ENCODE measurements at places on chromosomes 12 and 14.

- DNase-seq, result no peak
These were observed 236.1 kb upstream of the DDHD1 start for GRCh38 chr14:53389202-53389601.

GRCh38 chr12:95976416-95976832 is 19.7 kb downstream of the HAL start:
- DNase-seq, result no peak

GRCh38 chr14:88452231-88452630 is 66.8 kb downstream of the SPATA7 start:
- DNase-seq, result no peak

- no peak for DNase-seq
These were observed 138.7 kb downstream of the RIMBP2 start for GRCh38 chr12:130577351-130577750.

- DNase-seq, result no peak
These were observed 48.7 kb downstream of the SETD3 start for GRCh38 chr14:99431986-99432385.

GRCh38 chr12:76310110-76310509 is 38.1 kb downstream of the BBS10 start:
- no peak for DNase-seq

- no peak for DNase-seq
These were observed 1.7 kb upstream of the CCND2 start for GRCh38 chr12:4271717-4272423.

- DNase-seq, result no peak
These were observed 20.6 kb downstream of the GNG2 start for GRCh38 chr14:51880835-51881580.

- no peak for DNase-seq
These were observed 256.8 kb downstream of the PCNX1 start for GRCh38 chr14:71163842-71164629.

DNA sequence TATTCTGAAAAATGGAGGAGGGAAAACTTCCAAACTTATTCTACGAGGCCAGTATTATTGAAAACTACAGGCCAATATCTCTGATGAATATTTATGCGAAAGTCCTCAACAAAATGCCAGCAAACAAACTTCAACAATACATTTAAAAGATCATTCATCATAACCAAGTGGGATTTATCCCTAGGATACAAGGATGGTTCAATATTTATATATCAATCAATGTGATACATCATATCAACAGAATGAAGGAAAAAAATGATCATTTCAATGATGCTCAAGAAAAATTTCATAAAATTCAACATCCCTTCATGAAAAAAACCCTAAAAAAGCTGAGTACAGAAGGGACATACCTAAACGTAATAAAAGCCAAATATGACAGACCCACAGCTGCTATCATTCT is 45.9 kb upstream of the LMNTD1 start:
- DNase-seq, result no peak

DNA sequence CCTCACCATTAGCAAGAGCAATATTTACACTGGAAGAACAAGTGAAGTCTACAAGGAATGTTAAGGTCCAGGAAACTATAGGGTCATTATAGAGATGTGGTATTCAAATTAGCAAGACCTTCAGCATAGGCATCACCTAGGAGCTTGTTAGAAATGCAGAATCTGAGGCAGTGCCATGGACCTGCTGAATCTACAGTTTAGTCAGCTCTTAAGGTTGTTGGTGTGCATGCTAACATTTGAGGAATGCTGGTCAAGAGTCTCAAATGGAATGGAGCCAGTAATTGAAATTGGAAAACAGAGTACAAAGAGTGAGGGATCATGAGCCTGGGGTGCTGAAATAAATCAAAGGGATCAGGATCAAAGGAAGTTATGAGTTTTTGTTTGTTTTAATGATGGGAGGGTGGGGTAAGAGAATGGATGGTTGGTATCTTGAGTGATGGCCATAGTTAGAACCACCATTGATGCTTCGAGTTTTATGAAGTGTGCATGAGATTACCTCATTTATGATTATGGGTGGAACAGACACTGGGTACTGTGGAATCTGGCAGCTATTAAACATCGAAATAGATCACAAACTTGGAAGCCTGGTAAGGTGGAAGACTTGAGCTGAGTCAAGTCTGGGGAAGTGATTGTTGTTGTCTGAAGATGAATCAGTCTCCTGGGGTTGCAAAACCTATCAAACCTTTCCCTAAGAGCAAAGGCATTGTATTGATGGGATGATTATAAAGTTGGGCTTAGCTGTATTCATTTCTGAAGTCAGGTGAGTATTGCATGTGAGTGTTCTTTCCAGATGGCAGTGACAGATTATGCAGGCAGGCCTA is 323.3 kb upstream of the E2F7 start:
- DNase-seq, result no peak

GRCh38 chr14:66442953-66443571 is 43.1 kb upstream of the CCDC196 start:
- DNase-seq, result no peak

DNA sequence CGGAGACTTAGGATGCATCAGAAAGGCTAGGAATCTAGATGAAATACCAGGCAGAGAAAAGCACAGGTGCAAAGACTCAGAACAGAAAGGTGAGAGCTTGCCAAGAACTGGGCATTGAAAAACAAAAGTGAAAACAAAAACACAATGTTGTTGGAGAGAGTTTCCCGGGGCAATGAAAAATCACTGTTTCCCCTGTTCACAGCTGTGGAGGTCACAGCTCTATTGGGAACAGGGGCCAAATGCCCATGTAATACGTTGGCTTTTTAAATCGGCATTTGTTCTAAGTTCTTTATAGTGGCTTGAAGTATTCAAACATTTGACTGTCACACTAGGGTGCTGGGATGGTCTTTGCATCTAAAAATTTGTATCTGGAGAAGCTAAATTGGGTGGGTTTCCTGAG is 108.3 kb downstream of the SLC15A4 start:
- no peak for DNase-seq

Data from NCI-H526 treated with DMSO at 0.1 percent for 48 hours (cell line).